ENCODE measurements at places on chromosomes 2 and 18.

DNA sequence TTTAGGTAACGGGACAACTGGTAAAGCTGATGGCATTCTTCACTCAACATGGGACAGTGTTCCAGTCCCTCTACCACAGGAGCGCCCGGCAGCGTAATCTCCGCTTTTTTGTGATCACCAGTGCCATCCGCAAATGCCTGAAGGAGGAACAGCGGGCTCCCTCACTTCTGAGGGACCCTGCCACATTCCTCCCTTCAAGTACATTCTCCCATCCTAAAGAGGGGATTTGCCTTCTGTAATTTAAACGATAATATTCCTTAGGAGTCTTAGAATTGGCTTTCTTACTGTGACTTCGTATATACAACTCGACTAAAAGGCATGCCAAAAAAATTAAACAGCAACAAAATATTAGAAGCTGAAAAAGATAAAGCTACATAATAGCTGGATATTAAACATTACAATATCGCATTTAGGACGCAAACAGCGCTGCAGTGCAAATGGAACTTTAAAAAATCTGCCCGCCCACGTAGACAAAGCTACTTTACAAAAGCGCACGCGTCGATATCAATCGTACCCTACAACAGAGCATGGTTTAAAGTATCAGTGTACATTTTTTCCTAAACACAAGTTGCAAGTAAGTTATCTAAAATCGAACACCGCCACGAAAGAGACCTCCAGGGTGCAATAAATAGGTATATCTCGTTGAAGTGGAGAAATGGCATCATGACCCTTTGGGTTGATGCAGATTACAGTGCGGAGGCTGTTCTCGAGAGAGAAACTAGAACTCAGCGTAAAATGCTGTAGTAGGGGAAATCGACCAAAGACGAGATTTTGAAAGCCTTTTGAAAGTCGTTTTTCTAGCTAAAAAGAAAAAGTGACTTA, 2.3 kb upstream of the VSNL1 start:
- no peak for DNase-seq

DNA sequence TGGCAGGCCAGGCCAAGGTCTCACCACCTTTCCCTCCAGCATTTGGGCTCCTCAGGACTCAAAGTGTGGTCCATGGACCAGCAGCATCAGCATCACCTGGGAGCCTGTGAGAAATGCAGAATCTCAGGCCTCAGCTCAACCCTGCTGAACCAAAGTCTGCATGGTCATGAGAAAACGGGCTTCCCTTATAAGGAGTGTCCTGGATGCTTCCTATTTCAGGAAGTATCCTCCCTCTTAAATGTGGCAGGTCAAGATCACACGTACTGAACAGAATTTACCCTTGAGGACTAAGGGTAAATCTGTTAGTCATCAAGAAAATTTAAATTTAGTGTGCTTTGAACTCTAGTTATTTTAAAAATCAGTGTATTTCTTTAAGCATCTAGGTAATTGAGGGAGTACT, 11.8 kb downstream of the CD8A start:
- no peak for DNase-seq

GRCh38 chr18:51807336-51807735, 532.7 kb upstream of the DCC start:
- DNase-seq, result no peak

DNA sequence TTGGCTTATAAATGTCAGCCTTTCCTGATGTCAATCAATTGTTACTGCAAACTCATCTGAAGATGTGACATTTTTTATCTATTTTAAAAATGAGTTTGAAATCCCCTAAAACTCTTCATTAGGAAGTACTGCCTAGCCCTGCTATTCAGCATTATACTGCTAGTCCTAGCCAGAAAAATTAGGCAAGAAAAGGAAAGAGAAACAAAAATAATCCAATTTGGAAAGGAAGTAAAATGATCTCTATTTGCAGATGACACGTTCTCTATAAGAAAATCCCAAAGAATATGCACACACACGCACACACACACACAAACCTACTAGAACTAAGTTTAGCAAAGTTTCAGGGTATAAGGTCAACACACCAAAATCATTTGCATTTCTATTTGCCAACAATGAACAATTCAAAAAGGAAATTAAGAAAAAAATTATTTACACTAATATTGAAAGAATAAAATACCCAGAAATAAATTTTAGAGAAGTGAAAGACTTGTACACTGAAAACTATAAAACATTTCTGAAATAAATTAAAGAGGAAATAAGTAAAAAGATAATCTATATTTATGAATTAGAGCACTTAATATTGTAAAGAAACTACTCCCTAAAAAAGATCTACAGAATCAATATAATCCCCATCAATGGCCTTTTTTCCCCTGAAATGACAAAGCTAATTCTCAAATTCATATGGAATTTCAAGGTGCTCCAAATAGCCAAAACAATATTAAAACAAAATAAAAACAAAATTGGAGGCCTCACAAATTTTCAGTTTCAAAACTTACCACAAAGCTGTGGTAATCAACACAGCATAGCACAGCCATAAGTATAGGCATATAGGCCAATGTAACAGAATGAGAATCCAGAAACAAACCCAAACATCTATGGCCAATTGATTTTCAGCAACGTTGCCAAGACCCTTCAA, 433.7 kb upstream of the TRIB2 start:
- no peak for DNase-seq

DNA sequence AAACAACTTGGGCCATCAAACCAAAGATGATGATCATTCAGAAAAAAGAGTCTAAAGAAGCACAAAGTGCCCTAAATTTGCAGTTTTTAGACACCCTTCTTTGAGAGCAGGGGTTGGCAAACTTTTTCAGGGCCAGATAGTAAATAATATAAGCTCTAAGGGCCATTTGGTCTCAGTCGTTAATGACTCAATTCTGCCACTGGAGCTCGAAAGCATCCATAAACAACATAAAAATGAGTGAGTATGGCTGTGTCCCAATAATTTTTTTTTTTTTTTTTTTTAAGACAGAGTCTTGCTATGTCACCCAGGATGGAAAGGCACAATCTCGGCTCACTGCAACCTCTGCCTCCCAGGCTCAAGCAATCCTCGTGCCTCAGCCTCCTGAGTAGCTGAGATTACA, 152.3 kb downstream of the DTNB start:
- DNase-seq, result no peak
